ENCODE measurements at places on chromosomes 1 and 21. TPM values are rescaled to one million over a fixed set of nuclear protein-coding genes. Genes with fewer than 3 reads are reported as not detected.

GRCh38 chr1:244012202-244012601 is 38.9 kb upstream of the ZBTB18 start:
- no peaks in the 10 kb centered on the region for H3K4me1 ChIP-seq
- H3K36me3 ChIP-seq, result no peaks in the 10 kb centered on the region
- H3K4me3 ChIP-seq, result no peak overlapping the region
- no peak for DNase-seq

GRCh38 chr1:27235827-27236226 is 1.4 kb downstream of the WDTC1 start:
- peaks cover 11% of the 10 kb centered on the region for H3K4me1 ChIP-seq
- H3K27ac ChIP-seq, result no peak overlapping the region
- H3K36me3 ChIP-seq, result no peaks in the 10 kb centered on the region
- no peak for DNase-seq
- peak overlapping the region; percentile 85 for H3K4me3 ChIP-seq

- H3K27ac ChIP-seq, result no peak overlapping the region
- peaks cover 17% of the 10 kb centered on the region for H3K4me1 ChIP-seq
These were observed 10.4 kb downstream of the SSU72 start for GRCh38 chr1:1564268-1564667.

GRCh38 chr1:24906760-24907490 is 23.2 kb downstream of the RUNX3 start:
- no peaks in the 10 kb centered on the region for H3K36me3 ChIP-seq
- no peak for DNase-seq
- H3K4me3 ChIP-seq, result no peak overlapping the region
- no peak overlapping the region for H3K27ac ChIP-seq
- no peaks in the 10 kb centered on the region for H3K4me1 ChIP-seq
- H3K27me3 ChIP-seq, result no peaks in the 10 kb centered on the region

GRCh38 chr1:21673277-21673780 is 4.2 kb upstream of the RAP1GAP start:
- no peaks in the 10 kb centered on the region for H3K36me3 ChIP-seq
- no peak overlapping the region for H3K4me3 ChIP-seq
- DNase-seq, result peak; percentile 53
- H3K4me1 ChIP-seq, result peaks cover 15% of the 10 kb centered on the region

- H3K27ac ChIP-seq, result no peak overlapping the region
- DNase-seq, result no peak
- H3K4me1 ChIP-seq, result peaks cover 8% of the 10 kb centered on the region
- H3K36me3 ChIP-seq, result no peaks in the 10 kb centered on the region
These were observed 39.3 kb downstream of the TRIM62 start for GRCh38 chr1:33142483-33143064.

GRCh38 chr1:246001142-246001836 is 505.8 kb downstream of the SMYD3 start:
- no peaks in the 10 kb centered on the region for H3K4me1 ChIP-seq
- no peaks in the 10 kb centered on the region for H3K36me3 ChIP-seq
- no peaks in the 10 kb centered on the region for H3K27me3 ChIP-seq

LHX4 gene
- total RNA-seq, result 1.3 TPM

MATN1 gene
- 0.62 TPM for total RNA-seq

CRB1 gene
- total RNA-seq, result 12.9 TPM

All from testis (tissue), 5 donors.